ENCODE measurements at places on chromosomes 1 and 21. TPM values are rescaled to one million over a fixed set of nuclear protein-coding genes. Genes with fewer than 3 reads are reported as not detected.

Gene TMEM52
- total RNA-seq: 0.80 TPM

Gene NEGR1
- total RNA-seq: 85.5 TPM

Gene DNTTIP2
- 52.1 TPM for total RNA-seq

Gene PROX1
- total RNA-seq: 2.8 TPM

Gene PDIK1L
- total RNA-seq: 11.2 TPM

Gene GJA4
- total RNA-seq: 35.9 TPM

Gene PLEKHA6
- total RNA-seq: 18.9 TPM

Gene C1orf116
- total RNA-seq: 0.49 TPM

Gene CHI3L1
- total RNA-seq: 37.0 TPM

Gene SYT6
- 0.40 TPM for total RNA-seq

Gene ADAMTS4
- 75.9 TPM for total RNA-seq

Gene MRAP
- total RNA-seq: 5.8 TPM

Gene SETDB1
- total RNA-seq: 52.0 TPM

Gene PTTG1IP
- total RNA-seq: 192 TPM

Gene TNFRSF18
- 0.58 TPM for total RNA-seq

Gene FYB2
- total RNA-seq: not detected

Gene TSSK3
- total RNA-seq: 5.1 TPM

Gene KRTAP19-7
- total RNA-seq: not detected

Gene FOXD2
- total RNA-seq: 12.3 TPM

Gene REN
- total RNA-seq: not detected

Gene SLAMF1
- total RNA-seq: 0.71 TPM

Gene OLIG2
- total RNA-seq: not detected

Gene MANEAL
- 2.3 TPM for total RNA-seq

Gene PKLR
- not detected for total RNA-seq

Gene LPAR3
- total RNA-seq: 0.36 TPM

Gene SMCP
- total RNA-seq: not detected

Gene NEXN
- total RNA-seq: 10.6 TPM

Gene CRB1
- total RNA-seq: 0.94 TPM

Gene MEX3A
- 1.2 TPM for total RNA-seq

Gene AGMAT
- 0.18 TPM for total RNA-seq

Gene KRTAP19-6
- total RNA-seq: not detected

Gene HMGN2
- total RNA-seq: 199 TPM

Gene SLC44A5
- total RNA-seq: 0.31 TPM

Gene ZNF124
- 29.6 TPM for total RNA-seq

Gene SPRR5
- not detected for total RNA-seq

Gene UBE2U
- not detected for total RNA-seq

Gene SPATA46
- total RNA-seq: not detected

Gene TMEM222
- total RNA-seq: 37.8 TPM

Gene AMIGO1
- total RNA-seq: 15.6 TPM

Gene BTF3L4
- total RNA-seq: 35.0 TPM

Gene C4BPA
- total RNA-seq: 0.27 TPM

Gene CDC42BPA
- 66.8 TPM for total RNA-seq

Gene PPIE
- 41.5 TPM for total RNA-seq

Gene CNTN2
- total RNA-seq: 8.0 TPM

Gene AMY2A
- total RNA-seq: 1.5 TPM
